ENCODE measurements at places on chromosomes 16 and 17.

GRCh38 chr17:61400717-61401388, 1.2 kb downstream of the TBX2 start:
- no peak for DNase-seq

- DNase-seq = no peak
Measured at GRCh38 chr17:51819341-51820219, 338.9 kb downstream of the CA10 start.

DNA sequence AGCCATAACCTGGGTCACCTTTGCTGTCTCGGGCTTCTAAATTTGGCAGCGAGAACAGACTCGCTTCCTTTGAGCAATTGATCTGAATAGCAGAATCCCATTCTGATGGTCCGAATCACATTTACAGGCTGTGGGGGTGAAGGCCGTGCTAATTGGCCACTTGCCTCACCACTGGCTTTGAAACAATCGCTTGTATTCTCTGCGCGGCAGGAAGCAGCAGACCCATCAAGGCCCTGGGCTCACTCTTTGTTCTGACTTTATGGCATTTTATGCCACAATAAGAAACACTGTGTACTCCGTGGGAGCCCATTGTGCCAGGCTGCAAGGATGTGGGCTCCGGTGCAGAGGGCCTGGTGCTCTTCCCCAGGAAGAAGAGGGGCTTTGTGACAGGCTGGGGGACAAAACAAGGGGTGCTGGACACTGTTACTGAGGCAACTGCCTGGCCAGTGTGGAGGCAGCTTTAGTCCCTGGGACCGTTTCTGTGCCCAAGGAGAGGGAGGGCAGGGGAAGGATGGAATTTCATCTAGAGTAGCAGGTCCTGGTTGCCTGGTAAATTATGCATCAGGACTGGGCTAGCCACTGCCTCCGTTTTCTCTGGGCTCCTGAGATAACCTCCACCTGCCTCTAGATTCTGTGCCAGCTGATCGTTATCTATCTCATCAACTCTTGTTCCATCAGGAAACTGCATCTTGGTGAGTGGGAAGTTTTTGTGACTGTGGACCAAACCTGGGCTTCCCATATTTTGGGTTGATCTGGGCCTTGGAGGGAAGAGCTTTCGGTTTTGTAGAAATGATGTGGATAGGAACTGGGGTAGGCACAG, 78.5 kb downstream of the MRC2 start:
- DNase-seq = no peak

DNA sequence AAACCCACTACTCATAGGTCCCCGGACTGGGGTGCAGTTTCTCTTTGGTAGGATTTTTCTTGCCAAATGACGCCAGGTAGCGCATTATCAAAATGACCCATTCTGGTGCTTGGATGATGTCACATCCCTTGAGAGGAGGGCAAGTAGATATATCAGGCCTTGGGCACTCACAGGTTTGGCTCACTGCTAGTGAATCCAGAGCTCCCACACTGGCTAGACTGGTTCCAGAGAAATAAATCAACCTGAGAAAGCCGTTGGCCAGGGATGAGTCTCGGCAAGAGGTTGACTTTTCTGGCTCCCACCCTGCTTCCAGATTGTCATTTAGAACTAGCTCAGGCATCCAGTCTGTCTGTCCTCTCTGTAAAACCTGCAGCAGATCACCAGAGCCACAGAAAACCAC, 188.4 kb upstream of the MAF start:
- DNase-seq = no peak

GRCh38 chr16:68985268-68985667, 120.2 kb upstream of the HAS3 start:
- DNase-seq = no peak

DNA sequence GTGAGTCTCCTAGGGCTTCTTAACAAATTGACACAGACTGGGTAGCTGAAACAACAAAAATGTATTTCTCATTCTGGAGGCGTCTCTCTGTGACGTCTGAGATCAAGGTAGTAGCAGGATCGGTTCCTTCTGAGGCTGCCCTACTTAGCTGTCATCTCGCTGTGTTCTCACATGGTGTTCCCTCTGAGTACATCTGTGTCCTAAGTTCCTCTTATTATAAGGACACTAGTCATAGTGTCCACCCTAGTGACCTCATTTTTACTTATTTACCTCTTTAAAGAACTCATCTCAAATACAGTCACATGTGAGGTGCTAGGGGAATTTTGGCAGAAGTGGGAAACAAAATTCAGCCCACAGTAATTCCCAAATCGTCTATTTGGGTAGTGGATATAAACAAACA, 529.1 kb downstream of the NPIPA7 start:
- no peak for DNase-seq

- DNase-seq = no peak
Measured at GRCh38 chr17:34741967-34742366, 162.6 kb downstream of the TMEM132E start.

DNA sequence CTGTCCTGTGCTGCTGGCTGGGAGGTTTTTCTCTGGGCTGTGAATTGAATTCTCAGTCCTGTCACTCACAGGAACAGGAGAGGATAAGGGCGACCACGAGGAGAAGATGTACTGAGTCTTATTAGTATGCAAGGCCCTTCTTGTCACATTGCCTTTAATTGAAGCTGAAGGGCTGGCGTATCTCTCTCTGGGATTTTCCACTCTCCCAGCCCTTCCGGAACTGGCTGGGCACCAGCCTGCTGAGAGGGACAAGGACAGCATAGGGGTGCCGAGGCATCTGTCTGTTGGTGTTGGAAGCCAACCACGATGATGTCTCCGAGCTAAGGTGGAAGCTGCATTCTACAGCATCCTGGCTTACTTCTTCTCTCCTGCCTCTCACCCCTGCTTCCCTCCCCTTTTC, 33.2 kb downstream of the GPRC5B start:
- no peak for DNase-seq

DNA sequence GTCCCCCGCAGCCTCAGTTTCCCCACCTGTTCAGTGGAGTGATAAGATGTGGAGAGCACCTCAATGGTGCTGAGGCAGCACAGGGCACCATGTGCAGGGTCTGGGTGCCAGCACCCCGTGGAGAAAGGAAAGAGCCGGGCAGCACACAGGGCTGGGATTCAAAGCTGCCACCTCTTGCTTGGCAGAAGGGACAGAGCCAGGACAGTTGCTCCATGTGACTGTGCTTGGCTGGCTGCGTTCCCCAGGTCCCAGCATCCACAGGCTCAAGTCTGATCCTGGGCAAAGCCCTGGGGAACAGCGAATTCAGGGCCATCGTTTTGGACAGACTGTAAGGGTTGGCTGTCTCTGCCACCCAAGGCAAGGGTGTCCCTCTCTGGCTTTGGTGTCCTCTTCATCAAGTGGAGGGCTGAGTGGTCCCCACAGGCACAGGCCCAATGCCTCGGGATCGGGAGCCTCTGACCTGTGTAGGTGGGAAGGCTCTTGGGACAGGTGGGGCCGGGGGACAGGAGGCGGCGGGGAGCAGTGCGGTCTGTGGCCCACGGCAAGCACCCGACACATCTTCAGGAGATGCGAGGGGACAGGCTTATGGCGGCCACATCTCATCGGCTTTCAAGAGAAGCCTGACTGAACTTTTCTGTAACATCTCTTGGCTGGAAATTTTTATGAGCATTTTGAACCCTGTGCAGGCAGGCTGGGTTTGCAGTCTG, 8.5 kb downstream of the ZNF469 start:
- DNase-seq = no peak

- DNase-seq = no peak
Measured at GRCh38 chr17:67993998-67994361, 2.3 kb downstream of the C17orf58 start.

GRCh38 chr17:48021934-48022333, 15.7 kb downstream of the COPZ2 start:
- no peak for DNase-seq

- DNase-seq = no peak
Measured at GRCh38 chr17:70201872-70202419, 32.6 kb downstream of the KCNJ2 start.

DNA sequence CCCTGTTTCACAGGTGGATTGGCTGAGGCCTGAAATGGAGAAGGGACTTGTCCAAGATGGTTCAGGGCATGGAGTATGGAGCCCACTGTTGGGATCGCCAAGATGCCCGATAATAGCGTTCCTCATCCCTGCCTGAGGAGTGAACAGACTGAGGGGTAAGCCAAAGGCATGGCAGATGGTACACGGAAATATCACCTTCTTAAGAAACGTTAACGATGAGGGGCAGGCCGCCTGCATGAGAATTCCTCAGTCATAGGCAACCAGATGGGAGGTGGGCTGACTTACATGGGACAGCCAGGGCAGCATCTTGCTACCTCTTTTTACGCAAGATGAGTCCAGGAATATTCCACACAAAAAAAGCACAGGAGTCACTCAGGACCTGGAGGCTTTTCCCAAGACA, 188.1 kb downstream of the CCDC182 start:
- no peak for DNase-seq

- no peak for DNase-seq
Measured at GRCh38 chr17:38797158-38797490, 2.2 kb downstream of the PIP4K2B start.

DNA sequence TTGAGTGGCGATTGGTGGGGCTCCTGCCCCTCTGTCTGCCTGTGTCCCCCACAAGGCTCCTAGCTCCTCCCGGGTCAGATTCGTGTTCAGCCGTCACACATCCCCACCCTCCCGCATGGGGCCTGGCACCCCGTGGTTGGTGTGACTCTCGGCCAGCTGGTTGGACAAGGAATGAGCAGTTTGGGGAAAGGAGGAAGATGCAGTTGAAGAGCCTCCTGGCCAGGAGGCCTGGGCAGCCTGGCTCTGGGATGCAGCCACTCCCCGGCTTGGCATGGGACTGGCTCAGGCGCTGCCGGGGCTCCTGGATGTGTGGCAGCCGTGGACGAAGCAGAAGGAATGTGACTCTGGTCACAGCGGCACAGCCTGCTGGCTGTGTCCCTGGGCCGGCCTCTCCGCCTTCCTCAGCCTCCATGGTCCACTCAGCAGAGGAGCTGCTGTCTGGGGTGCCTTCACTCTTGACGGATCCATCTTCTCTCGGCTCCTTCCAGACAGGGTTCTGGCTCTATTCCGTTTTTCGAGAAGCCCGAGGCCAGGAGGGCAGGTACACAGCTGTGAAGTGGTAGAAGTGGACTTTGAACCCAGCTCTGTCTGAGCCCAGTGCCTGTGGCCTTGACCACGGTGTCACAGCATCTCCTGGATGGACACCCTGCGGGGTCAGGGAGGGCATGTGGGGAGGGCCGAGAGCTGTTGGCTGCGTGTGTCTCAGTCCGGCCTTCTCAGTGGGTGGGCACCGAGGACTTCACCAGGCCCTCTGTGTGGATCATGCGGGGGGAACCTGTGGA, 2.1 kb downstream of the TRAF7 start:
- no peak for DNase-seq

- DNase-seq = no peak
Measured at GRCh38 chr17:59427425-59427921, 96.0 kb downstream of the YPEL2 start.

GRCh38 chr16:74846714-74847113, 72.1 kb upstream of the FA2H start:
- no peak for DNase-seq

DNA sequence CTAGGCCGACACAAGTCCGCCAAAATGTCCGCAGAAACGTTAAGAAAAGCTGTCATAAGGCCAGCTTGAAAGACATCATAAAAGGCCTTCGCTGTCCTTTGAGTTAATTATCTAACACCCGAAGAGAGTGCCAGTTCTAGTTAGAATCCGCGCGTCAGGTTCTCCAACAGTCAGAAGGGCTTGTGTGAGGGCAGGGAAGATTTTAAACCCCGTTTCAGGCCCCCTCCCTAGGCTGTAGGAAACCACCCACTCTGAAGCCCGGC, 729 bp upstream of the CLTC start:
- no peak for DNase-seq

DNA sequence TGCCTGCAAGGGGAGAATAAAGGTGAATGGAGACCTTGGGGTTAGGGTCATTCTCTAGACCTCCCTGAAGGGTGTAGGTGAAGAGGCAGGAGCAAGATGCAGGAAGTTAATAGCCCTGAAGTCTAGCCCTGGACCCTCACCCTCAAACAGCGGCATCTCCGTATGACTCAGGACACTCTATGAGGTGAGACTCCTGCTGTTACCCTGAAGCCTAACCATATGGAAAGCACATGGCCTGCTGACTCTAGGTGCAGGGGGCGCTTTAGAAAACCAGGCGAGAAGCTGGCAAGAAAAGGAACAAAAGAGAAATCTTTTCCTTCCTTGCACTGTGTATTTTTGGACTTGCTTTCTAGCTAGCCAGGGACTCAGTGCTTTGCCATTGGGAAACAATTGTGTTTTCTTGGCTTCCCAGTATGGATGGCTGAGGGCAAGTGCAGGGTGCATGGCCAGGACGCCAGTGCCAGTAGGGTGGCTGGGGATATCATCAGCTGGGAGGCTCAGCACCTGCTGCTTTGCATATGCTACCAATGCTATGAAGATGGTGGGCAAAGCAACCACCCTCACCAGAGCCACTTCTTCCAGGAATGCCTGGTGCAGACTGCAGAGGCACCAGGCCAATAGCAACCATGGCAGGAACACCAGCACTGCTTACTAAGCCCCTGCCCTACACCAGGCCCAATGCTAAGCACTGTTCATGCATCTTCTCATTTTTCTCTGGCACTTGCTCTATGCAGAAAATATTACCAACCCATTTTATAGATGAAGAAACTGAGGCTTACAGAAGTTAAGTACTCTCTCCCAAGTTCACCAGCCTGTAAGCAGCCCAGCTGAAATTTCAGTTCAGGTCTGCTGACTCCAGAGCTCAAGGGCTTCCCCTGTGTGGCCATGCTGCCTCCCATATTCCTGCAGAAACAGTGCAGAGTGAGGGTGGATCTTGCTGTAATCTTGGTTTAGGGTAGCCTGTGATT, 425.1 kb downstream of the SLC39A11 start:
- no peak for DNase-seq

- DNase-seq = no peak
Measured at GRCh38 chr17:66582373-66583111, 252.4 kb upstream of the CACNG5 start.

GRCh38 chr16:4338712-4339299, 12.3 kb downstream of the PAM16 start:
- DNase-seq = no peak

DNA sequence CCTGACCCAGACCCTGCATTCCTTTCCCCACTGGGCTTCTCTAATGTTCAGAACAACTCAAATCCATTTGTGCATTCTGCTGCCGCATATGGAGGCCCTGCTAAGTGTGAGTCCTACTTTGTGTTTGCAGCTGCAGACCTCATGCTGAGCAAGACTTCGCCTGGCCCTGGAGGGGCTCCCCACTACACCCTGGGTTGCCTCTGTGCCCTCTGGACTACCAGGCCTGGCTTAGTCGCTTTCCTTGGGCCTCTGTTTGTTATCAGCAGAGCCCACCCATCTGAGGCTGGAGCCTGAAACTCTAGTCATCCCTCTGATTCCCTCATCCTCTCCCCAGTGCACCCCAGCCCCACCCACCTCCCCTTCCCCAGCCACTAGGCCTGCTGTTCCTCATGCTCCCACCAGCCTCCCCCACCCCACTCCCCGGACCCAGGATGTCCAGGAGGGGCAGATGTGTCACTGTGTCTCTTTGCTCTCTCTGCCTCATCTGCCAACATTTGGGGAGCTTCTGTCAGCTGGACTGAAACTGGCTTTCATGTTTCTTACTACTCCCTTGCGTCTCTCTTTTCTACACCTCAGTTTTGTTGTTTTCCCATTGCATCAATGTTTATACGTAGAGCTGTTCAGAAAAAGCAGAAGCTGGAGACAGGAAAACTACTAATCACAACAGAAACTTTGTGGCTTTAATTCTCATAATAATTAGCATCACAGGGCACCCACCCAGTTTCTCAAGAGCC, 17.9 kb upstream of the CD300E start:
- no peak for DNase-seq

- no peak for DNase-seq
Measured at GRCh38 chr17:73028299-73028755, 64.2 kb downstream of the SLC39A11 start.
